ENCODE measurements at places on chromosomes 3 and 15.
A peak's percentile ranks its signal among the peaks of the same experiment; 100 is the strongest.

DNA sequence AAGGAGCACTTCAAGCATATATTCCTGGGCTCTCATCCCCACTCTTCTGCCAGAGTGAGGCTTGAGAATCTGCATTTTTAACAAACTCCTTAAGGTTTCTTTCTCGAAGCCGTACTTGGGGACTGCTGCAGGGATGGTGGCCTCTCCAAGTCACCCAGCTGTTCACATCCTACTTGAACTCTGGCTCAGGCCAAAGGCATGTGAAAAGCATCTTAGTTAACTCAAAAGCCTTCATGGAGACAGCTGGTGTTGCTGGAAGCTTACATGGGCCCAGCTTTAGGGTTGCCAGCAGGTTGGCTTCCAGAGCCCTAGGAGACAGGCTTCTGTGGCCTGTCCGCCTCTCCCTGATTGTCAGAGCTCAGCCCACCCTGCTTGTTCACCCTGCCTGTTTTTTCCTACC is 139.2 kb downstream of the THSD4 start:
- no peak for DNase-seq

DNA sequence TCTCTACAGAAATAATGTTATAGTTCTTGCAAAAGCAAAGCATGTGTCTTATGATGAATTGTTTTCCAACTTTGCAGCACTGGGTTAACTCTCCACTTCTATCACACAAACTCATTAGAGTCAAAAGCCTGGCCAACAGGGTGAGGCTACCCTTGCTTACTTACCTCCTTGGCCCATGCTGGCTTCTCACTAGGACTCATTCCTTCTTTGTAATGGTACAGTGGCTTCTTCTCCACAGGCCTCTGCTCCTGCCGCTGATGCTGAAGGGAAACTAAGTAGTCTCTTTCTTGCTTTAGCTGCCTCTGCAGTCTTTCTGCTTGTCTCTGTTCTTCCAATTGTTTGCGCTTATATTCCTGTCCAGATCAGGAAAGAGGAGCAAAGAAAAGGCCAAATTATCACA is 111.5 kb upstream of the SLC2A2 start:
- no peak for DNase-seq

DNA sequence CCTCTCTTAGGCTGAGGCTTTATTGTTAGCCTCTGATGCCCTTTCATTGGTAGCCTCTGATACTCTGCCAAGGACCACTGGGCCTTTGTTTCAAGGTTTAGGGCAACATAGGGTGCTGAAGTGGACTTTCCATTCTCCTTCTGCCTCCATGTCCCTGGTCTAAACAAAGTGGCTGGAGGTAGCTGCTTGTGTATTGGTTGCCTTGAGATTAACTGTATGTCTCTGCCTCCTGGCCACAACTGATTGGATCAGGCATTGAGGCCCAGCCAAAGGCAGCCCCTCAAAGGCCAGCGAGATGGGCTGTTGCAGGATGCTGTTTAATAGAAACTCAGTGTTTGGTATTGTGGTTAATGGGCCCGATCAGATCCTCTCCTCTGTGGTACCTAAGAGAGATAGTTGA is 77.9 kb upstream of the PRR23C start:
- no peak for DNase-seq

- DNase-seq = no peak
Measured at GRCh38 chr15:27479296-27480140, 508.5 kb downstream of the GABRG3 start.

DNA sequence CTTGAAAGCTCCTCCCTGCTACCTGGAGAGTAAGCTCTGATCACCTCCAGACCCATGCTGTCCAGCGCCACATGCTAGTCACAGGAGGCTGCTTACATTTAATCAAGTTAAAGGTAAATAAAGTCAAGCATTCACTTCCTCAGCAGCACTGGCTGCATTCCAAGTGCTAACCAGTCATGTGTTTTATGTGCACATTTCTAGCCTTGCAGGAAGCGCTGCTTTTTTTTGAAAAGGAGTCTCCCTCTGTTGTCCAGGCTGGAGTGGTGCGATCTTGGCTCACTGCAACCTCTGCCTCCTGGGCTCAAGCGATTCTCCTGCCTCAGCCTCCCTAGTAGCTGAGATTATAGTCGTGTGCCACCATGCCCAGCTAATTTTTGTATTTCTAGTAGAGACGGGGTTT is 279.2 kb downstream of the GABRG3 start:
- peak; percentile 8 for DNase-seq

- no peak for DNase-seq
Measured at GRCh38 chr15:69013726-69014406, 629 bp upstream of the NOX5 start.

- no peak for DNase-seq
Measured at GRCh38 chr3:122014741-122015140, 7.3 kb downstream of the ILDR1 start.

- DNase-seq = no peak
Measured at GRCh38 chr3:5190147-5190791, 2.8 kb downstream of the EDEM1 start.

DNA sequence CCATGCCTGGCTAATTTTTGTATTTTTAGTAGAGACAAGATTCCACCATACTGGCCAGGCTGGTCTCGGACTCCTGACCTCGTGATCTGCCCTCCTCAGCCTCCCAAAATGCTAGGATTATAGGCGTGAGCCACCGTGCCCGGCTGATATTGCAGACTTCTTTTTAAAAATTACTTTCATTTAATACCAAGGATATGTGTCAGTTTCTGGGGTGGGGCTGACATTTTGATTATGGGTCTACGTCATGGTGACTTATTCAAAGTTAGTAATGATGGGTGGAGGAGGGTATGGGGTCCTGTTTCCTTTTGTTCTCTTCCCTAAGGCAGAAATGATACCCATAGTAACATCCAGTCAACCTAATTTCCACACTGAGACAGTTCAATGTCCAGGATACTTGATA is 34.7 kb downstream of the GBE1 start:
- peak; percentile 81 for DNase-seq

GRCh38 chr3:171799501-171799900 is 10.8 kb downstream of the PLD1 start:
- peak; percentile 19 for DNase-seq

DNA sequence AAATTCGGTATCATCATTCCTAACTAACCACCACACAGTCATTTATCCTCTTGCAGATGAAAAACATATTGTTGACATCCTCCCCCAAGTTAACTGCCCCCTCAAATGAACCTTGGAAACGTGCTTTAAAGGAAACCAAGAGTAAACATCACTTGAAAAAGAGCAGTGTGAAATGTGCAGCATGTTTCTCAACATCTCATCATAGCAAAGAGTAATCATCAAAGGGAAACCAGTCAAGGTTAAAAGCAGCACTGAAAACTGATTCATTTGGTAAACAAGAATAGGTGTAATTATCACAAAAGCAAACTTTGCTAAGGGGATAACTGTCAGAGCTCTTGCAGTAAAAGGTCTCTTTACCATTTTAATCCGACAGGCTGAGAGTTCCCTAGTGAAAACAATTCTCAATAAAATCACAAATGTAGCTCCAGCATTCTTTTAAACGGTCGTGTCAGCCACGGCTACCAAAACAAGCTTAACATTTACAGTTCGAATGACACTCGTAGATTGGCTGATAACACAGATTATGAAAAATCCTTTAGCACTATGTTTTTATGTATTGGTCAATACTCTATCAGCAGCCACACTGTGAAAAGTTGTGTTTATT is 461.0 kb downstream of the GBE1 start:
- no peak for DNase-seq

DNA sequence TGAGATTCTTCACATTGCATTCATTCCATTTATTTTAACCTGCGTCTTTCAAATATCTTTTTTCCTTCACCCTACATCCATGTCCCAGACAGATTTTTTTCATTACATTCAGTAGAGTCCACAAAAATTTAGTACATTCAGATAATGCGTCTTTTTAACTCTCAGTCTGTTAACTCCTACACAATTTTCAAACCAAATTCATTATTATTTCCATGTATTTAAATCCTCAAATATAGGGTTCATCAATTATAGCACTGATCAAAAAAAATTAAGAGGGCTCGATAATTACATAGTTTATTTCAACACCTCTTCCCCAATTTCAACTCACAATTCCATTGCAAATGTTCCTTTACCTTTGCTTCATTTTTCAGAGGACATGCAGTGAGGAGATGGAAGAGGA is at the start of gene OR5H6:
TSS of gene OR5H6 (plus strand) at position 301 of the 400 bp plus-strand sequence. CDS start at position 390, 89 bp downstream.
- DNase-seq = no peak

DNA sequence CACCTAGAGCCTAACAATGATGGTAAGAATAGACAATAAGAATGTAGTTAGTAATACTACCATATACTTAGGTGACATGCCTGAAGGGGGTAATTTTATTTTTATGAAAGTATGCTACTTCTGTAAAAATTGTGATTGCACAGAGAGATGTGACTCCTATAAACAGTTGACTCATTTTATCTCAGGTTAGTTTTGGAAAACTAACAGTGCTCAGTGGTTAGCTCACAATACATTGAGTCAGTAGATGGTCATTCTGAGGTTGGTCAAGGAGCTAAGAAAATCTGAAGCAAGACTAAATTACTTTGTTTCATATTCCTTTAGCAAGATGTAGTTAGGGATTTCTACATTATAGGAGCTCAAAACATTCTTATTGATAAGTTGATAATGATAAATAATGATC is 271.0 kb downstream of the EDEM1 start:
- no peak for DNase-seq

DNA sequence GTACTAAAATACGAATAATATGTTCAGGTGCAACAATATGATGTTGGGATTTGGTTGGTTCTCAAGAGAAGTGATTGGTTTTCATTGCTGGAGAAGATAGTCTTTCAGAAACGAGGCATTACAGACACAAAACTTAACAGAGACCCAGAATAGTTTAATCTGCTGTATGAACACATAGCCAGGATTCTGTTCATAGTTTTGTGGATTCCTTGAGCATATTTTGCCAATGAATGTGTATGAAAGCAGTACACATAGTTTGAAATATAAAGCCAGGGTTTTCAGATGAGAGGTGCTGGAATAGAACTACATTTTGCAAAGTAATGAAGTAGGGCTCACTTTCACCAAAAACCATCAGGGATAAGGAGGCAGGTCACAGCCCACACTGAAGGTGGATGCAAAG is 5.7 kb upstream of the MCTP2 start:
- DNase-seq = peak; percentile 71

DNA sequence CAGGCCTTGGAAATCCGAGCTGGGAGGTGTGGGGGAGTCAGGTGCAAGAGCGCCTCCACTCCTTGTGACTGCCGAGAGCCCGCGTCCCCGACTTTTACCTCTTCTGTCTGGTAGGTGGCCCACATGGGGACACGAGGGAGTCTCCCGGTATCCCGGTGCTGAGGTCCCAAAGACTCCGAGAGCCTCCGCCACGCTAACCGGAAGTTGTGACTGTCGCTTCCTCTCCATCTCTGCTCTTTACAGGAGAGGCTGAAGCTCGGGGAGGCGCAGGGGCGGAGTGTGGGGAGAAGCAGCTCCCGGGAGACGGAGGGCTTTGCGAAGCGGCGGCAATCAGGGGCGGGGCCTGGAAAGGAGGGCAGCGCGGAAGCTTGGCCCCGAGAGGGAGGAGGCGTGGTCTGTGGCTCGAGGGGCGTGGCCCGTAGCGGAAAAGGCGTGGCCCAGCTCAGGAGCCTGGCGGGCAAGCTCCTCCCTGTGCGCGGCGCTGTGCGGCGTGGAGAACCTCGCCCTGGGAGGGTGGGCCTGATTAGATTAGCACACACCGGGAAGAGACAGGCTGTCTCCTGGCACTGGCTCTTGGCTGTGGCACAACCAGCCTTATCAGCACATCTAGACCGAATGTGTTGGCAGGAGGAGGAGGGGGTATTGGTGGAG is 143.9 kb downstream of the GABRB3 start:
- peak; percentile 76 for DNase-seq

All from fibroblast of skin of right biceps (primary cell).